ENCODE measurements at places on chromosomes 13 and 19.

DNA sequence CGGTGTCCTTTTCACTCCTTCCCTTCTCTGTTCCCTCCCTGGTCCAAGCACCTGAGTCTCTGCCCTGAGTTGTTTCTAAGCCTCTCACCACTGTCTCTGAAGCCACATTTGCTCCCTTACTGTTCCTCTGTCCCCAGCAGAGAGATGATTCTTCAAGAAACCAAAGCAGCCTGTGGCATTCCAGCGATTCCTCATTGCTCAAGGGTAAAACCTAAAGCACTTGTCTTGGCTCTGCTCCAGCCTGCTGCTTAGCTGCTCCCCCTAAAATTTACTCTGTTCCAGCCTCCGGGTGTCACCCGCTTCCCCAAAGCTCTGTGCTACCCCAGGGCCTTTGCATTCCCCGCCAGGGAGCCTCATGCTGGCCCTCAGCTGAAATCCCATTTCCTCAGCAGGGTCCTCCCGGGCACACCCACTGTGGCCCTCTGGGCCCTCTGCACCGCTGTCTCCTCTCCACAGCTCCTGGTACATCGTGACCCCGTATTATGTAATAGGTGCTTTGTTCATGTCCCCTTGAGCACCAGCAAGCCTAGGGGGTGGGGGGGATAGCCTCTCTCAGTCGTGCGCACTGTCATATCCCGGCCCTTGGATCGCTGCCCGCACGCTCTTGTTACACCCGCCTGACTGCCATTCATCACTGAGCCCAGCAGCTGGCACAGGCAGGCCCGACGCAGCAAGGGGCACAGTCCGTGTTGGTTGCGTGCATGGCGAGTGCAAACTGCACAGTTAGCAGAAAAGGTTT lies 15.8 kb downstream of the TECR start:
- DNase-seq = peak; percentile 93

DNA sequence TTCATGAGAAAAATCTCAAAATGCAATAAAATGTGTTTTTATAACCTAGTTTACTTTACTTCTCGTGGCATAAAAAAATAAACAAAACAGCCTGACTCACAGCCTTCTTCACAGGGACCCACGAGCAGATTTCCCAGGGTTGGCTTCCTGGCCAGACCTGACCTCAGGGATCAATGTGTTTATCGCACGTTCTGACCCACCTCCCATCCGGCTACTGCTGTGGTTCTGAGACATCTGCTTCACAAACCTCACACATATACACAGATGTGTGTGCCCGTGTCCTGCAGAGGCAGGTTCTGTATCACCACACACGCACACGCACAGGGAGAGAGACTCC lies 118.3 kb downstream of the COL4A2 start:
- no peak for DNase-seq

DNA sequence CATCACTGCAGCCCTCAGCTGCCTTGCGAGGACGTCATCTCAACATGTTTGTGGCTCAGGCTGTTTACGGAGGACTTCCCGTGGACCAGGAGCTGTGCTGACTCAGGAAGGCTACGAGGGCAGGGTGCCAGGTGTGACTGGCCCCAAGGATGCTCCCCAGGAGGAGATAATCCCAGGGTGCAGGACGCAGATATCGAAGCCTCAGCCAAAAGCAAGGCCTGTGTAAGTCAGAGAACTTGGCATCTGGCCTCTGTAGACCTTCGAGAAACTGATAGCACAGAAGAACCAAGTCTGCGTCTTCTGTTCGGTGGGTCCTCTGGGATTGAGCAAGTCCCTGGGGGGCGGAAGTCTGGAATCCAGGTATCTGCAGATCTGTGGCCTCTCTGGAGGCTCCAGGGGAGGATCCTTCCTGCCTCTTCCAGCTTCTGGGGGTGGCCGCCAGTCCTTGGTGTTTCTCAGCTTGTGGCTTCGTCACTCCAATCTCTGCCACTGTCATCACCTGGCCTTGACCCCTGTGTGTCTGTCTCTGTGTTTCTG lies 2.6 kb upstream of the DOHH start:
- no peak for DNase-seq

DNA sequence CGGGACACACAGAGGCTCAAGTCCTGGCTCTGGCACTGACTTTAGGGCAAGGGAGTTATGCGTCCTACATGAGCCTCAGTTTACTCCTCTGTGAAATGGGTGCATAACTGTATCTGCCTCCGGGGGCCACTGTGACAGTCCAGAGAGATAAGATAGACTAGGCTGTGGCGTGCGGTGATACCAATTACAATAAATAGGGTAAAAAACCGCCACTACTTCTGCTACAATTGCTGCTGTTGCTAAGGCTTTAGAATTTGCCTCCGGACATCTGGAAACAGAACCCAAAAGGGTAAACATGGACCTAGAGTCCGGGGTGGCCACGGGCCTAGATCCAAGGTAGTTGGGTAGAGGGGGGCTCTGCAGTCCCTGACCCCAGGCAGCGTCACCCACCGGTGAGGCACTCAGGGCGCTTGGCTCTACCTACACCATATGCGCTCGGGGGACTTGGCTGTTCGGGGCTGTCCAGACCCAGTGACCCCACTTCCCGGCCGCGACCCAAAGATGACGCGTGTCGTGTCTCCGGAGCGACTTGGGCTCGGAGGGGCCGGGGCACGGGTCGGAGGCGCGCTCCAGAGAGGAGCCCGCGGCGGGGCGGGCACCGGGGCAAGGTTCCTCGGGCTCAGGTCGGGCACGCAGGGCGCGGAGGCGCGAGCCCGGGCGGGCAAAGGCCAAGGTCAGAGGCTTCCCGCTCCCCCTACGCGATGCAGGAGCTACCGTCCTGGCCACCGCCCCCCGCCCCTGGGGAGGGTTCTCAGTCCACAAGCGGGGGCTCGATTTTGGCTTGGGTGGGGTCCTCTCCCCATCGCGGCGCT lies 1.1 kb downstream of the INSR start:
- peak; percentile 40 for DNase-seq

- DNase-seq = no peak
These were observed 35.1 kb downstream of the ENOX1 start for GRCh38 chr13:43751624-43752023.

- DNase-seq = no peak
These were observed 66.7 kb upstream of the LRCH1 start for GRCh38 chr13:46486270-46486669.

DNA sequence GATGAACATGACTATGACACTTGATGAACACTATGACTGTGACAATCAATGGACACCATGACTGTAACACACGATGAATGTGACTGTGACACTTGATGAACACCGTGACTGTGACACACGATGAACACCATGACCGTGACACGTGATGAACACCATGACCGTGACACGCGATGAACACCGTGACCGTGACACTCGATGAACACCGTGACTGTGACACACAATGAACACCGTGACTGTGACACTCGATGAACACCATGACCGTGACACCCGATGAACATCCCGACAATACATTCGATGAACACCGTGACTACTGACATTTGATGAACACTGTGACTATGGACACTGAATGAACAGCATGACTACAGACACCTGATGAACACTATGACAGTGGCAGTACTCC lies 30.9 kb downstream of the ZFR2 start:
- DNase-seq = no peak

- no peak for DNase-seq
These were observed 116.7 kb downstream of the COL4A2 start for GRCh38 chr13:110423689-110424302.

DNA sequence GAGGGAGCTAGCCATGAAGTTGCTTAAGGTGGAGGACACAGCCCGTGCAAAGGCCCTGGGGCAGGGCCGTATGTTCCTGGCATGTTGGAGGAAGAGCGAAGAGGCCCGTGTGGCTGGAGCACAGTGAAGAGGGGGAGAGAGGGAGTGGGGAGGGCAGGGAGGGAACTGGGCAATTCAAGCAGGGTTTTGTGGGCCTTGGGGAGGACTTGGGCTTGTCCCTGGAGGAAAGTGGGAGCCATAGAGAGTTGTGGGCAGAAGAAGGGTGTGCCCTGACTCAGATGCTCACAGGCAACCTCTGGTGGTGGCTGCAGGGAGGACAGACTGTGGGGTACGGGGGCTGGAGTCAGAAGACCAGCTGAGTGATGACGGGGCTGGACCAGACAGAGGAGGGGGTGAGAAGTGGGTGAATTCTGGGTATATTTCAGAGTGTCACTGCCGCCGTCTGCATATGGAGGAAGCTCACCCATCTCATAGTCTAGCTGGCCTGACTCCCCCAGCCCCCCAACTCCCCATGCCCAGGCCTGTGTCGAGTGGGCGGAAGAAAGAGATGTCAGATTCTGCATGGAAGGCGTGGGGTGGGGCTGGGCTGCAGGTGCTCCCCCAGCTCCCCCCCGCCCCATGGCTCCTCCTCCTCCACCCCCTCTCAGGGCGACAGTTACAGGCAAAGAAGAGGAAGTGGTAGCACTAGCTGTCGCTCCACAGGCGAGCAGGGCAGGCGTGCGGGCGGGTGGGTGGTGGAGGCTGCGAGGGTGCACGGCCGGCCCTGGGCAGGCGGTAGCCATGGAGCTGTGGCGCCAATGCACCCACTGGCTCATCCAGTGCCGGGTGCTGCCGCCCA lies at the start of gene VAV1:
Gene VAV1, plus strand, starts transcription at position 681 of the 838 bp plus-strand sequence. Its CDS starts 100 bp downstream, at position 781.
- no peak for DNase-seq

DNA sequence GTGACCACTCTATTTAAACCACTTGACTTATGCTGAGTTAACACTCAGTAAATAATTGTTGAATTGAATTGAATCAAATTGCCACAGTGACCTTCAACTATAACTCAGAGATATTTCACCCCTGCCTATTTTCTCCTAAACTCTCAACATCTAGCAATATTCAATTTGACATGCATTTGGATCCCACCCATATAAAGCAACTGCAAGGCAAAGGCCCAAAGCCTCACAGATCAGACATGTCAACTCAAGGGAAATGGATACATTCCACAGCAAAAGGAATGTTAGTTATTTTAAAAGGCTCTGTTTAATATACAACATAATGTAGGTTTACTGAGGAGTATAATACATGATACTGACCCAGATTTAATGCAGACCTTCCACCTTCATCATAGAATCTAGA lies 107.4 kb downstream of the KCTD12 start:
- no peak for DNase-seq

GRCh38 chr19:32877323-32877912 lies 7.9 kb upstream of the SLC7A9 start:
- DNase-seq = no peak

DNA sequence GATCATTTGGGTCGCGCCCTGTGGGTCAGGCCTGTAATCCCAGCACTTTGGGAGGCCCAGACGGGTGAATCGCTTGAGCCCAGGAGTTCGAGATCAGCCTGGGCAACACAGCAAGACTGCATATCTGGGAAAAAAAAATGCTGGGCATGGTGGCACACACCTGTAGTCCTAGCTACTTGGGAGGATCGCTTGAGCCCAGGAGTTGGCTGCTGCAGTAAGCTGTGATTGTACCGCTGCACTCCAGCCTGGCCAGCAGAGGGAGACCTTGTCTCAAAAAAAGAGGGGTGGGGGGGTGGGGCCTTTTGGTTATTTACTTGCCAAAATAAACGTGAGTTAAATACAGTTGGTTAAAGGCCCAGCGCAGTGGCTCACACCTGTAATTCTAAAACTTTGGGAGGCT lies 9.8 kb upstream of the ZNF544 start:
- no peak for DNase-seq

GRCh38 chr19:14006766-14007562 lies 844 bp upstream of the RFX1 start:
- no peak for DNase-seq

- no peak for DNase-seq
These were observed 12.7 kb downstream of the KLHL26 start for GRCh38 chr19:18649371-18650020.

DNA sequence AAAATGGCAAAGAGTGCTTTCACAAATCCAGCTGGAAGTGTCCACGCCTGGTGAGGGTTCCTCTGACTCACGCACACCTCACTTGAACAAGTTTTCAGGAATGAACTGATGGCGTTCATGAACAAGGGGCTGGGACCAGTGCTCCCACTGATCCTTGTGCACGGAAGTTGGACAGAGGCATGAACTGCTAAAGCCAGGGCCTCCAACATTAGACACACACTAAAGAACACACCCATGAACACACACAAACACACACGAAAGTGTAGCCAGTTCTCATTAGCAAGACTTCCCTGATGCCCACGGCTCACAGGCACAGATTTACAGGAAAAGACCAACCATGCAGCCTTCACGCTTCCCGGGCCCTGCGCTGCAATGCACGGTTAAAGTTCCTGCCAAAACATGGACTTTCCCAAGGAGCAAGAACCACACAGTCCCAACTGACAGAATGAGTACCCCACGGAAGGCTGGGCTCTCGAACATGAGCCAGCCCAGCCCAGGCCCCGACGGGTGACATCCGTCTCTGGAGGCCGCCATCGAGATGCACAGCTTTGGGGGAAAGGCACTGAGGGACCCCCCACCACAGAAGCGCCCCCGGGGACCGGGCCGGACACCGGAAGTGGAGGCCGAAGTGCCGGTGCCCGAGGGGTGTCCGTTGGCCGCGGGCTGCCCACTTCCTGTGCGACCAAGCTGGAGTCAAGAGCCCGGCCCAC lies 808 bp downstream of the DNMT1 start:
- no peak for DNase-seq

DNA sequence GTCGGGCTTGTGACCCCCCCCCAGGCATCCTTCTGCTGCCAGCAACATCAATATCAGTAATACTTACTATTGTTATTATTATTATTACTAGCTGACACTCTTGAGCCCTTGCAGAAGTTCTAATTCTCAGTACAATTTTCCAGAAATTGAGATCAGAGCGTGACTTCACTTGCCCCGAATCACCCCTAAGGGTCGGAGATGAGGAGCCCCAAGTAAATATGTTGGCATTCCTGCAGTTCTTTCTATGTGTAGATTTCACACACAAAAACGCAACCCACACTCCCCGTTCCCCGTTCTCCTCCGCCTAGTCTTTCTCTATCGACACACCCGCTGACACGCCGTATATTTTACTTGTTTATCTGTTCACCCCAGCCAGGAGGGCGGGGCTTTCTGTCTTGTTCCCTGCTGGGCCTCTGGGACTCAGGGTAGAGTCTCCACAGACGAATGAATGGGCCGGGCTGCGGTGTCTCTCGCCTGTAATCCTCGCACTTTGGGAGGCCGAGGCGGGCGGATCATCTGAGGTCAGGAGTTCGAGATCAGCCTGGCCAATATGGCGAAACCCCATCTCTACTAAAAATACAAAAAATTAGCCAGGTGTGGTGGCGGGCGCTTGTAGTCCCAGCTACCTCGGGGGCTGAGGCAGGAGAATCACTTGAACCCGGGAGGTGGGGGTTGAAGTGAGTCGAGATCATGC lies 14.7 kb downstream of the TLE5 start:
- DNase-seq = no peak
